ENCODE measurements at places on chromosomes 4 and X.

DNA sequence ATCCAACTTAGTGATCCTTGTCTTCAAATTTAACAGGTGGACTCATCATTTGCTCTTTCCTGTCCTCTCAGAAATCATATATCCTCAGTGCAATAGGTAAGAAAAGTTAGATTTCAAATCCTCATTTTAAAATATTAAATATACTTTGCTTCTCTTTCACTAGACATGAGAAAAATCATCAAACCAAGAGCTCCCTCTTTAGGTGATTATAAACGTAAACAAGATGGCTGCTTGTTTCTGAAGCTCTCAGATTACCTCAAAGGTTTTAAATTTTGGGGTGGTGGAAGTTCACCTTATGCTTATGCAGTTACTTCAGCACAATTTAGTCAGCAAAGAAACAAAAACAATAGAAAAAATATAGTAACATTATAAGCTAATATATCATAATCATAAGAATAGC lies 27.3 kb downstream of the CSN3 start:
- no peak for DNase-seq

DNA sequence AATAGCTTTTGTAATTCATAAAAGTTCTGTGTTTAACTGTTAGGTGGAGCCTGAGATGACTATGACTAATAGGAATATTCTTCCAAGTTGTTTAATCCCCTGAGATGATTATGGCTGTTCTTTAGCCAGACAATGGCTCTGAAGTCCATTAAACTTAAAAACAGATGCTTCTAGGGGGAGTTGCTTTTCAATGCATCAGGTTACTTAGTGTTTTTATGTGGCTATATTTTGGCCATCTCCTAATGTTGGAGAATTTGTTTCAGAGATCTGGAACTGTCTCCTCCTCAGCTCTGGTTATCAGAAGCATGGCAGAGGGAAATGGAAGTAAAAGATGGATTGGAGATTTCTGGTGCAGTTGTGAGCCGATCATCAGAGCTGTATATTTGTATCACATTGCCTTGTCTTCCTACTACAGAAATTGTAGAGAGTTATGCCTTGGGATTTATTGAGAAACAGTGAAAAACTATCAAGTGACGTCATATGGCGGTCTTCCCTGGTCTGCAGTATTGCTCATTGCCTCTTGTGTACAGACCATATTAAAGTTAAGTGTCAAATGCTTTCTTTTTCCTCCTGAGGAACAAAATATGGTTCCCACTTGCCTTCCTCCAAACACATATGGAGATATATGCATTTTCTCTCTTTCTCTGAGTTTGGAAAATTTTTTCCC lies 29.8 kb downstream of the SGMS2 start:
- DNase-seq: no peak

DNA sequence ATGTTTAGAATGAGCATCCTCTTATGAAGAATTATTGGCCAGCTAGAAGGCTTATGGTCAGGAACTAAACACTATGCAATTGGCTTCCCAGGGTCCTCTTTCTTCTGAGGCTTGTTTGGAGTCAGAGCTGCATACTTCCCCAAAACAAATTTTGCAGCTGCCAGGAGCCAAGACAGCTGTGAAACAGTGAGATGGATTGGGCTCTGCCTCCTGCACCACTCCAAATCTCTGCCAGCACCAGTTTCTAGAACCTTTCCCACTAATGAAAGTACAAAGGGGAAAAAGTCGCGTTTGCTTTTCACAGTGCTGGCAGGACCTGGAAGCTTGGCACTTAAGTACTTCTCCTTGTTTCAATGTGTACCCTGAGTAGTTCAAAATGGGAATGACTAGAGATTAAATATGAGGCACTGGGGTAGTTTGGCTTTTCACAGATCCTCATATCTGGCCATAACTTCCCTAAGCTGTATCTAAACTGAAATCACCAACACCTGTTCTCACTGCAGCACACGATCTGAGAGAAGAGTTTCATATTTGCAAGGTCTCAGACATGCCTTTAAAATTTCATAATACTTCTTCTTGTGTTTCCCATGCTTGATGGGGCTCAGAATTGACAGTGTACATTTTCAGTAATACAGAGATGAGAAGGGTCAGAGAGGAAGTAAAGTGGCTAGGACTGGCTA lies 20.7 kb upstream of the AR start:
- DNase-seq: no peak

- DNase-seq: peak; percentile 63
These were observed 24.3 kb downstream of the LINC00632 start for GRCh38 chrX:140733766-140734342.

- DNase-seq: no peak
These were observed 311.4 kb upstream of the FSTL5 start for GRCh38 chr4:162475246-162475645.

GRCh38 chr4:144910723-144911122 lies 187.3 kb downstream of the ANAPC10 start:
- DNase-seq: peak; percentile 12
